ENCODE measurements at places on chromosomes 3 and 15.

DNA sequence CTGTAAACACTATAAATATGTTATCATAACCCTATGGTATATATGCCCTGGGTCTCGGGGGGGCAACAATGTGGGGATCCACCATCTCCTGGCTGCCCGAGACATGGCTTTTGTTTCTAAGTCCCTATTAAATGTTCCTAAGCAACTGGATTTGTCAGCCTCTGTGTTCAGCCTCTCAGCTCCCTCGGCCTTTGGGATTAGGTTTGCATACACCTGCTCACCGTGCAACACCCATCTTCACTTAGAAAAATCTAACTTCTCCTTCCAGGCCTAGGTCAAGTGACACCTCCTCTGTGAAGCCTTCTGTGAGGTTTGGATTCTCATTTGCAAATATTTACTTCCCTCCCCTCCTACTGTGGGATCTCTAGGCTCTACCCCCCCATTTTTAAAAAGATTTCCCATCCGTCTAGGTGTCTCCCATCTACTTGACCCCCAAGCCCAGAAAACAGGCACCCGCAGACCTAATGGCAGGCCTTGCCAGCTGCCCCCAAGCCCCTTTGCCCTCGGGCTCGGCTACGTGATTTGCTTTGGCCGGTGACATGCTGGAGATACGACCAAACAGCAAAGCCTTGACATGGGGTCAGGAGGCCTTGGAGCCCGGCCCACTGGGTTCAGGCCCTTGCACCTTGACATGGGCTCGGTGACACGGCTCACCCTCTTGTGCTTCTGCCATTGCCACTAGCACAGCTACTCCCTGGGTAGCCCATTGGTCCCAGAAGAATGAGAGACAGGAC lies 66.0 kb upstream of the BLM start:
- no peak for DNase-seq

- DNase-seq, result no peak
These were observed 27.3 kb downstream of the STARD5 start for GRCh38 chr15:81296673-81297072.

GRCh38 chr3:59341459-59341858 lies 291.6 kb upstream of the CFAP20DC start:
- DNase-seq, result peak; percentile 8

DNA sequence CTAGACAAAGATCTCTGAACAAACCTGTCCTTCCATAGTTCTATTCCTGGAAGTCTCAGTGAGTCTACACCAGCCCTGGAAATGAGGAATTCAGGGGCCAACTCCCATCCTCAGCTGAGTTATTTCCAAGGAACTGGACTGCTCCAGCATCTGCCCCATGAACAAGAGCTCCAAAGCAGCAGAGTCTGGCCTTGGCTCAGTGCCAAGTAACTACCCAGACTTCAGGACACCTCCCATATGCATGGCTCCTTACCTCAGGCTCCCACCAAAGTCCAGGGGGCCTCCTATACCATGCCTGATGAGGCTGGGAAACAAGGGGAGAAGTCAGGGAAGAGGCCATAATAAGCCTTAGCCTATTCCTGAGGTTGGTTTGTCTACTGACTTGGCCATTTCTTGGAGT lies 45.0 kb downstream of the FAIM start:
- no peak for DNase-seq

- DNase-seq, result peak; percentile 37
These were observed 146.1 kb downstream of the UACA start for GRCh38 chr15:70617076-70617910.

DNA sequence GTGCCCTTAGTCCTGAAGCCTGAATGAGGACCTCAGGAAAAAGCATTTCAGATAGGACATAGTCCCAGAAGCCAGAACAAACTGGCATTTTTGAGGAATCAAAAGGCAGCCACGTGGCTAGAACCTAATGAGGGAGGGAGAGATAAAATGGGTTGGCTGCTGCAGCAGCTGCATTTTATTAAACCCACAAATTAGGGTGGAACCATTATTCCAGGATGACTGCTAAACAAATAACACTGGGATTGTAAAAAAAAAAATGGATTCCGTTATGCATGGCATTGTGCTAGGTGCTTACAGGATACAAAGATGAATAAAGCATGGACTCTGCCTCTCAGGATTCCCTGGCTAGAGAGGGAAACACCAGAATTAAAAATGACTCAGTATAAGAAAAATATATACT lies 141.5 kb downstream of the SATB1 start:
- DNase-seq, result peak; percentile 29

DNA sequence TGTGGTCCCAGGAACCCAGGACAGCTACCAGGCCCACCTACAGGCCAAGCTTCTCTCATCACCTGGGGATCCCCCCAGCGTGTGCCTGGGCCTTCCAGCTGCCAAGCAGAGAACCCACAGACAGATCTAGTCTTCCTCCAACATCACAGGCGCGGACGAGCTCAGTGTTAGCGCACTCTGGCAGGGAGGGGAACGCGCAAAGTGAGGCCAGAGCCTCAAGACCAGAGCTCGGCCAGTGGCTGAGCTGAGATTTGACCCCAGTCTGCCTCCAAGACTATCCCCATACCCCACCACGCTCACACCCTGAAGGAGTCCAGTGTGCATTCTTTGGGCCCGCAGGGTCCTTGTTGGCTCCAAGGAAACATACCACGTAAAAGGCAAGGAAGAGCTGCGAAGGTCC lies 5.1 kb downstream of the MFGE8 start:
- DNase-seq, result no peak

GRCh38 chr3:69085168-69085832 lies 563 bp downstream of the ARL6IP5 start:
- DNase-seq, result peak; percentile 37

DNA sequence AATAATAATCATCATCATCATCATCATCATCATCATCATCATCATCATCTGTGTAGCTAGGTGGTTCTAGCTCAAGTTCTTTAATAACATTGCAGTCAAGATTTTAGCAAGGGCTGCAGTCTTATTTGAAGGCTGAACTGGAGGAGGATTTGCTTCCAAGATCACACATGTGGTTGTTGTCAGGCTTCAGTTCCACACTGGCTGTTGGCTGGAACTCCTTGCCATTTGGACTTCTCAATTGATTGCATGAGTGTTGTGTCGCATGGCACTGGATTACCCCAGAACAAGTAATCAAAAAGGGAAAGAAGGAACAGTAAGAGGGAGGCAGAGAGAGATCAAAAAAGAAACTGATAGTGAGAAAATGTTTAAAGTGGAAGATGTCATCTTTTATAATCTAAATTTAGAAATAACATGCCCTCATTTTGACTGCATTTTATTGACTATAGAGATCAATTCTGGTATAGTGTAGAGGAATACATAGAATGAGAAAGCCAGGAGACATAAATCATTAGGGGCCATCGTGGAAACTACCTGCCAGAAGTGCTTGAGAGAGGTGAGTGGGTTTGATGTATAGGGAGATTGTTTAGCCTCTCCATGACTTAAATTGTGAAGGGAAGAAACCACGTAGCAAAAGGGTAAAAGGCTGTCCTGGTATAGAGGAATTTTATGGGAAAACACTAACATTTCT lies 346.6 kb upstream of the RBMS3 start:
- no peak for DNase-seq

- no peak for DNase-seq
These were observed 53.9 kb downstream of the CLASP2 start for GRCh38 chr3:33664195-33664594.

DNA sequence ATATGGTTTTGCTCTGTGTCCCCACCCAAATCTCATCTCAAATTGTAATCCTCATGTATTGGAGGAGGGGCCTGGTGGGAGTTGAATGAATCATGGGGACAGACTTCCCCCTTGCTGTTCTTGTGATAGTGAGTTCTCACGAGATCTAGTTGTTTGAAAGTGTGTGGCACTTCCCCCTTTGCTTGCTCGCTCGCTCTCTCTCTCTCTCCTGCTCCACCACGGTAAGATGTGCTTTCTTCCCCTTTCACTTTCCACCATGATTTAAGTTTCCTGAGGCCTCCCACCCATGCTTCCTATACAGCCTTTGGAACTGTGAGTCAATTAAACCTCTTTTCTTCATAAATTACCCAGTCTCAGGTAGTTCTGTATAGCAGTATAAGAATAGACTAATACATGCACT lies 60.7 kb downstream of the GSK3B start:
- DNase-seq, result no peak

- peak; percentile 34 for DNase-seq
These were observed 40.6 kb downstream of the AMOTL2 start for GRCh38 chr3:134333522-134334181.

DNA sequence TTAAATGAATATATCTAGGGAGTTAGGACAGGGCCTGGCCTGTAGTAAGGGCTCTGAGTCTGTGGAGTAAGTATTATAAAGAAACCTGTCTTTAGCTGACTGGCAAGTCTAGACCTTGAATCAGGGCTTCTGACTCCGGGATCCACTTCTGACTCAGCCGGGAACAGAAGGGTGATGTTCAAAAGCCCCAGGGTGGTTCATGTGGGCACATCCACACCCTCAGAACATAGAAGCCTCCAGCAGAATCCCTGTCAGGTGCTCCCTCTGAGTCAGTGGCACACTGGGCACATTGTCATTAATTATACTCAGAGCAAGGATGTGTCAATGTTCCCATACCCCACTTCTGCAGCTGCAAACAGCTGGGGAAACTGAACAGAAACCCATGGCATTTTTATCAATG lies 26.7 kb upstream of the SNRK start:
- DNase-seq, result no peak

GRCh38 chr3:99637368-99638111 lies 854 bp upstream of the COL8A1 start:
- DNase-seq, result no peak

GRCh38 chr3:168796339-168796738 lies 700.6 kb upstream of the GOLIM4 start:
- no peak for DNase-seq

GRCh38 chr15:89218531-89218930 lies 2.8 kb downstream of the RLBP1 start:
- DNase-seq, result no peak

All from NCI-H69 (cell line).